ENCODE measurements at places on chromosomes 6 and 20.

- DNase-seq = no peak
These were observed 10.2 kb downstream of the TREML2 start for GRCh38 chr6:41190791-41191190.

- DNase-seq = no peak
These were observed 927.4 kb downstream of the KIF16B start for GRCh38 chr20:15645816-15646215.

- DNase-seq = no peak
These were observed 114.1 kb downstream of the SCAF8 start for GRCh38 chr6:154847318-154847717.

- DNase-seq = no peak
These were observed 1643.9 kb downstream of the HACE1 start for GRCh38 chr6:103215847-103216246.

DNA sequence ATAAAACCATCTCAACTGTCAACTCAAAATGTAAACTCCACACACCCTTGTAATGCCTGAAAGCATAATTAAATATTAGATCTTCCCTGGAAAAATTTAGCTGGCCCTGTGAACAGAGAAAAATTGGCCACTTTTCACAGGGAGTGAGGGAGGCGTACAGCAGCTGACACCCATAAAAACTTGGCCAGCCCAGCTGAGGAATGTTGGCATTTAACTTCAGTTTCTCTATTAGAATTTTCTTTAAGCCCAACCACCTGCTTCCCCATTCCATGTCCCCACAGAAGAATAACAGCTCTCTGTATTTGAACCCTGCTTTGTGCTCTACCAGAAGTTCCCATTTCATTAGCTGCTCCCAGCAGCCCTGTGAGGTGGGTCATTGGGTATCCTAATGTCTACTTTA is 41.0 kb downstream of the PKHD1 start:
- no peak for DNase-seq

GRCh38 chr6:121932076-121932991 is 467.1 kb upstream of the HSF2 start:
- no peak for DNase-seq

GRCh38 chr6:52546678-52547077 is 30.2 kb downstream of the TRAM2 start:
- DNase-seq = no peak

- no peak for DNase-seq
These were observed 8.0 kb upstream of the KCNK16 start for GRCh38 chr6:39330476-39330875.

DNA sequence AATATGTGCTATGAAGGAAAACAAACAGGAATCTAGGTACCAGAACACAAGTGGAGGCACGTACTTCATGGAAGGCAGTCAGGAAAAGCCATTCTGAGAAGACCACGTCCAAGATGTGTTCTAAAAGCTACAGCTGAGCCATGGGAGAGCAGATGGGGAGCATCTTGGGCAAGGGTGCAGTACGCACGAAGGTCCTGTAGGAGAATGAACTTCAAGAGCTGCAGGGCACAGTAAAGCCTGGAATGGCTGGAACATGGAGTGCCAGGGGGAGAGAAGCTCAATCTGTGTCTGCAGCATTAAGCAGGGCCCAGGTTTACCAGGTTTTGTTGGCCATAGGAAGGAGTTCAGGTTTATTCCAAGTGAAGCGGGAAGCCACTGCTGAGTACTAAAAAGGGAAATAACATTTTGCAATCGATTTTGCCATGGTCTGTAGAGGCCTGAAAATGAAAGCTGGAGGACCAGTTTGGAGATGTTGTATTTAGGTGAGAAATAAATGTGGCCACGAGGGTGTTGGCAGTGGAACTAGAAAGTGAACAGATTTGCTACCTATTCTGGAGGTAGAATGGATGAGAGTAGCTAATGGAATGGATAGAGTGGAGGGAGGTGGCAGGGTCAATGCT is 29.9 kb downstream of the ADTRP start:
- DNase-seq = no peak

- DNase-seq = no peak
These were observed 29.5 kb upstream of the TCFL5 start for GRCh38 chr20:62891111-62891510.

- no peak for DNase-seq
These were observed 7.8 kb downstream of the ARFGAP1 start for GRCh38 chr20:63280371-63280770.

DNA sequence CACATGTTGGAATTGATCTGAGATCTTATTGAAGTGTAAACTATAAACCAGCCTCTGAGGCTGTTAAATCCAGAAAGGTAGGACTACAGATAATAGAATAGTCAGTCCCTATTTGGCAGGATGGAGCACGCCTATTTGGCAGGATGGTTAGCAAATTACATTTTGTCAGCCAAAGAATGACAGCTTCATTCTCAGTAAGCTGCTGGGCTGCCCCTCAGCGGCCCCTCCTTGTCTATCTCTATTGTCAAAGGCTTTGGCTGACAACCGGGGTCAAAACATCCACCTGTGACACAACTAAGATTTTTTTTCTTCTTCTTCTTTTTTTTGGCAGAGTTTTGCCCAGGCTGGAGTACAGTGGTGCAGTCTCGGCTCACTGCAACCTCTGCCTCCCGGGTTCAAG is 123.4 kb upstream of the ECI2 start:
- no peak for DNase-seq

DNA sequence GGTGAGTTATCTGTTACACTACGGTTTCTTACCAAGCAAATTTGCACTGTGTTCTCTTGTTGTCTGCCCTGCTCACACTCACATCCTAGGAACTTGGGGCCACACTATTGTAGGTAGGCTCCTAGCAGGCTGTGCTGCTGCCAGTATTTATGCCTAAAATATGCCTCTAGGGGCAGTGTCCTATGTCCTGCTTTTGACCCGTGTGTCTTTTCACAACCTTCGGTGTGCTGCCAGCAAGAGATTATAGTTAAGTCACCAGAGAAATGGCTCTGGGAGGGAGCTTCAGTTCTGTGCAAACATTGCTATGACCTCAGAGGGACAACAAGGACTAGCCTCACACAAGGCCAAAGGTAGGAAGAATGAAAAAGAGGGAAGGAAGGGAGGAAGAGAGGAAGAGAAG is 8.9 kb upstream of the TAAR5 start:
- DNase-seq = no peak

- DNase-seq = no peak
These were observed 33.3 kb upstream of the CITED2 start for GRCh38 chr6:139407718-139408222.

GRCh38 chr20:12773936-12774335 is 234.8 kb upstream of the SPTLC3 start:
- DNase-seq = no peak

- DNase-seq = no peak
These were observed 19.0 kb downstream of the STX16 start for GRCh38 chr20:58670102-58670501.

- no peak for DNase-seq
These were observed 7.2 kb upstream of the ACSS1 start for GRCh38 chr20:25065072-25065624.

- DNase-seq = no peak
These were observed 6.6 kb downstream of the TUBB start for GRCh38 chr6:30726506-30727413.

DNA sequence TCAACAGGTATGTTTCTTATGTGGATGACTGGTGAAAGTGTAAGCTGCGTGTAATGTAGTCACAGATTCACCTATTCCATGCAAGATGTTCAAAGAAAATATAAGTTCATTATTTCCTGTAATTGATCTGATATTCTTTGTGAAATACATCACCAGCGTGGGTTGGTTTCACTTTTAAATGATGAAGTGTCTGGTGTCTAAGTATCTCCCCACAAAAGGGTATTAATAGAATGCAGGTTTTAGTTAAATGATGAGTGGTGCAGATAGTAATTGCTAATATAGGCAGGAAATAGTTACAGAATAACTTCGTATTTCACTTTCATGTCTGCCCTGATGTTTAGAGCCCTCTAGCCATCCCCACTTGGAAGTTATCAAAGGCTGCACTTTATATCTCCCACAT is 22.2 kb downstream of the PGBD1 start:
- no peak for DNase-seq

DNA sequence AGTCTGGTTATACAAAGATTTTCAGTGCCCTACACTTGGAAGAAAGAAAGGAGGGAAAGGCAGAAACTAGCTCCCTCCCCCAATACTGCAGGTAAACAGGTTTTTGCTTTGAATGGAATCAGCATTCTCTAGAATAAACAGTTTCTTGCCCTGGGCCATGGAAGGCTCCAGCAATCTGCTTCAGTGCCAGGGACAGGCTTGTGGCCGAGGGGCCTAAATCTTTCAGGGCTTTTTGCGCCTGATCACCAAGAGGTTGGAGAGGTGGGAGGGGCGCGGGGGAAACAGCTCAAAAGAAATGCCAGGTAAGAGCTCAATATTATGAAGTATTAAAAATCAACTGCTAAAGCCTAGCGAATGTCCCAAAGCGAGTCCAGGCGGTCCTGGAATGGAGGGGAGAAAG is 23.8 kb downstream of the TFAP2B start:
- no peak for DNase-seq

GRCh38 chr6:163288066-163288465 is 126.5 kb upstream of the QKI start:
- no peak for DNase-seq

GRCh38 chr6:72032086-72032485 is 145.7 kb downstream of the RIMS1 start:
- DNase-seq = no peak

GRCh38 chr20:44006578-44006977 is 91.9 kb downstream of the TOX2 start:
- DNase-seq = no peak

DNA sequence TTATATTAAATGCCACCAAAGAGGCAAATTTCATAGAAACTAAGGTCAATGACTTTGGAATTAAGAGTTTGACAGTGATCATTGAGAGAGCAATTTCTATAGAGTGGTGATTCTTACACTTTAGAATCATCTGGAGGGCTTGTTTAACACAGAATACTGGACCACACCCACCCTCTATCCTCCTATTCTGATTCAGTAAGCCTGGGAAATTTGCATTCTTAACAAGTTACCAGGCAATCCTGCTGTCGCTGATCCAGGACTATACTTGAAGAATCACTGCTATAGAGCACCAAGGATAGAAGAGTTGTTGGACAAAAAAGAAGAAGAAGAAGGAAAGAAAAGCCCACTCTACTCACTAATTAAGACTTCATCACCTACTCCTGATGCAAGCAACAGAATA is 21.3 kb upstream of the TBX18 start:
- DNase-seq = no peak

GRCh38 chr6:48535582-48536009 is 424.6 kb upstream of the PTCHD4 start:
- DNase-seq = no peak

- no peak for DNase-seq
These were observed 350.5 kb downstream of the CDC5L start for GRCh38 chr6:44737829-44738528.

- DNase-seq = no peak
These were observed 72.3 kb upstream of the SSTR4 start for GRCh38 chr20:22962567-22963439.

DNA sequence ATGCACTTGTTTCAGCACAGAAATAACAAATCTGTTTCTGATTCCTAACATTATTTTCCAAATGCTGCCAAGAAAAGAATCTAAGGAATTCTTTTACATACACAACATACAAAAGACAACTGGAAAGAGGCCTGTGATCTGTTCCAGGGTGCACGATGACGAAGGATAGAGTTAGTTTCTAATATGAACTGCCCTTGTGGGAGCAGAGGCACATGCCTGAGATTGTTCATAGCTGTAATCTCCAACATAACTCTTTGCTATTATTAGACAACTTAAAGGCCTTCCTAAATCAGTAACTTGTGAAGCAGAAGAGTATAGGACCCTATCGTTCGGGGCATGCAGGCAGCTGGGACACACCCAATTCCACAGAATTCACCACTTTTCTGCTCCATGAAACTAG is 41.2 kb upstream of the NHSL1 start:
- DNase-seq = no peak

- DNase-seq = no peak
These were observed 33.4 kb downstream of the KCNS1 start for GRCh38 chr20:45067558-45067957.

GRCh38 chr6:28719275-28719940 is 193.7 kb downstream of the GPX5 start:
- no peak for DNase-seq

DNA sequence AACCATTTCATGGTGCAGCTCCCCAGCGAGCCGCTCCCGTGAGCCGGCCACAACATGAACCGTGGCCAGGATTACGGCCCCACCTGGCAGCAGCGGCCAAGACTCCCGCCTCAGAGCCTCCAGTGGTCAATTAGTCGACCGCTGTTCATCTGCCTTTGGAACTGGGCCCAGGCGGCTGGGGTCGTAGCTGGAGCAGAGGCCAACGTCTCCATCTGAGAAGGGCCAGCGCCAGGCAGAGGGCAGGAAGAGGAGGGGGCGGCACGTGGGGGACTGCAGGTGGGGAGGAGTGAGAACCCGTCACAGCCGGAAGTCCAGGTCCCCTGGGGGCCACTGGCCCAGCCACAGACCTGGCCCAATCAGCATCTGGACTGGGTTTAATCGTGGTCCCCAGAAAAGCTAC is 184.3 kb downstream of the TAF4 start:
- DNase-seq = no peak

DNA sequence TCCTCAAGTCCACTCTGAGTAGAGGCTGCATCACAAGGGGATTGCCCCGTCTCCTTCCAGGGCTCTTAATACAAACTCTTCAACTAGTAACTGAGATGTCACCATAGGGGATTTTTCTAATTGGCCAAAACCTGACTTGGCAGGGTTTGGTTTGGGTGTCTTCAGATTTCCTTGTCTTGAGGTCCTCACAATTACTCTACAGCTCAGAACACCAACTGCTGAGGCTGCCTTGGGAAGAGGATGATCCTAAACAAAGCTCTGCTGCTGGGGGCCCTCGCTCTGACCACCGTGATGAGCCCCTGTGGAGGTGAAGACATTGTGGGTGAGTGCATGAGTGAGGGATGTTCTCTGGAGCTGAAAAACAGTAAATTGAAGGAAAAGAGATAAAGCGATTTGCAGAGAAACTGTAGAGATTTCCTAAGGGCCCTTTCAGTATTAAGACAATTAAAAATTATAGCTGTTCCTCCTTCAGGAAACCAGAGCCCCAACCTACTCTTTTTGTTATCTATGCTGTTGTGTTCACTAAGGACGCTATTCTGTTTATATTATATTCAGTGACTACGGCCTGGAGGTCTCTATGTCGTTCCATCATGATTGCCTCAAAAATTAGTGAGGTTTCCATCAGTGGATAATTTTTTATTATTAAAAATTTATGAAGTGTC is at the start of gene HLA-DQA1:
Gene HLA-DQA1, plus strand, starts transcription at position 188 of the 662 bp plus-strand sequence. Its CDS starts 53 bp downstream, at position 241.
- no peak for DNase-seq

- no peak for DNase-seq
These were observed 408.9 kb downstream of the CDKAL1 start for GRCh38 chr6:20943040-20943627.

Measured in stimulated activated CD8-positive, alpha-beta memory T cell treated with anti-CD3 and anti-CD28 coated beads, Interleukin-15, amount 100 ng/mL, for 4 hours (primary cell).